ENCODE measurements at places on chromosomes 6 and 20.

GRCh38 chr20:18839507-18840247 lies 26.1 kb downstream of the SCP2D1 start:
- DNase-seq, result no peak

DNA sequence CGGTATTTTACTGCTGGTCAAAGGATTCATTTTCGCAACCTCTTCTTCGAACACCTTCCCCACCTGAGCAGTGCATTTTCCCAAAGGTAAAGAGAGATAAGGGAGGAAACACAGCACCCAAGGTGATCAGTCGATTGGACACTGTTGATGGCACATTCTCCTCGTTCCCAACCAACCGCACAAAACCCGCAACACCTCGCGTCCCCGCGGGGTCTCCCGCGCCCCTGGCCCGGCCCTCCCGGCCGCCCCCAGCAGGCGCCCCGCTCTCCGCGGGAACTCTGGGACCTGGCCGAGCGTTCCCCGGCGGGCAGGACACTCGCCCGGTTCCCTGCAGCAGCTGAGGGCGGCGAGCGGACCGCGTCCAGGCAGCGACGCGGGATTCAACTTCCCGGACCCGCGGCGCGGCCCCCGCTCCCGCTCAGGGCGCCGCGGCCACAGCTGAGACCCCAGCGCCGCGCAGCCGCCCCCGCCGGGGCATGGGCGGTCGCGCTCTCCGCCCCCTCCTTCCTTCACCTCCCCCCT lies 506 bp downstream of the RGS17 start:
- peak; percentile 49 for DNase-seq

GRCh38 chr6:68975064-68975463 lies 340.0 kb downstream of the ADGRB3 start:
- no peak for DNase-seq

DNA sequence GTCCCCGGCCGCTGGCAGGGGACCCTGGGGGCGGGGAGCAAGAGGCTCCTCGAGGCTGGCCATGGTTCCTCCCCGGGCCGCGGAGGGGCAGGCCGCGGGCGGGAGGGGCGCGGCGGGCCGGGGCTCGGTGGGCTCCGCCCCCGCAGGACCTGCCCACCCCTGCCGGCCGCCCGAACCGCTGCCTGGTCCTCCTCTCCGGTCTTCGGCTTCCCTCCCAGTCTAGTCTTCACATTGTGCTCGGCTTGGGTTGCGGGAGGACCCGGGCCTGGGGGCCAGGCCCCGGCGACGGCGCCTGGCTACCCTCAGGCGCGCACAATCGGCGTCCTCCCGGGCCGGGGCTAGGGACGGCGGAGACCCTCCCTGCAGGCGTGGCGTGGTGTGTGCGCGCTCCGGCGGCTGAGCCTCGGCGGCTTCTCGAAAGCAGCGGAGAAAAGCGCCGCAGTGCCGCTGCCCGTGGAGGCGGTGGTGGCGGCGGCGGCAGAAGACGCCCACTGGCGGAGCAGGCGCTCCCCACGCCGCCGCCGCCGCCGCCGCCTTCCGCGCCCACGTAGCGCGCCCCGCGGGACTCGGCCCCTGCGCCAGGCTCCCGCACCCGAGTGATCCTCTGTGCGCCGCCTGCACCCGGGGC lies at the start of gene PDE10A:
TSS of gene PDE10A (minus strand) at position 493 of the 628 bp plus-strand sequence. CDS start at position 63, 430 bp downstream.
- DNase-seq, result peak; percentile 70

DNA sequence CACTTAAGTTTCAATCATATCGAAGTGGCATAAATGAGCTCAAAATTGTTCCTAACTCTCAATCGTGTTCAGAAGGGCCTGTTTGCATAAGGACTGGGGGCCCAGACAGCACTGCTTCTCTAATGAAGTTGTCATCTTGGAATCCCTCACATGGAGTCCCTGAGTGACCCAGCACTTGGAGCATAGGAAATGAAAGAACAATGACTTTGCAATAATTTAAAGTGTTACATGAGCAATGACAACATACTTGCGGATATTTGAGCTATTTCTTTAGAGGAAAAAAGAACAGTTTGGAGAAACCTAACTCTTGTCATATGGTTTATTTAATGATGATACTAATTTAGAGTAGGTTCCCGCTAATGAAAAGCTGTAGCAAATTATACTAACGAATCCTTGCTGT lies 239.9 kb downstream of the TSHZ2 start:
- no peak for DNase-seq

DNA sequence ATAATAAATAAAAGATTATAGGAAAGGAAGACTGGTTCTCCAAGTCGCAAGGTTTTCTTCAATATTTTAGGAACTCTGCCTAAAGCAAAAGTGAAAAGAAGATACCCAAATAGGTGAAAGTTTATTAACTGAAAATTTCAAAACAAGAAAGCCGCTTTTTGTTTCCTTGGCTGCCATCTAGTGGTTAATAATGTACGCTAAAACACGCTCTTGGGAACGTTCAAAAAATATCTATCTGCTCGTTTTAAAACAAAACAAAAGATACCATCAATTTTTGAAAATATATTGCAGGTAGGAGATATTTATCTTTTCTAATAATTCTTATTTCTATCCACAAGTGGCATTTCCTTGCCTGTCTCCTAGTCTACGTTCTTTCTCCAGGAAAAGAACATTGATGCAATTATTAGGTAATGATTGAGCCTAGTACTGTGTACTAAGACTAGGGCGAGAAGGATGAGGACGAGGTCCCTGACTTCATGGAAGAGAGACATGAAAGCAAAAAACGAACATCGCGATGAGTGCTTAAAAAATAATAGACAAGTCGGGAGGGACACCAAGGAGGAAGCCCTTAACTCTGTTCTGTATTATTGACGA lies 97.2 kb downstream of the SPTLC3 start:
- DNase-seq, result peak; percentile 45

GRCh38 chr20:10076126-10077080 lies 41.6 kb downstream of the ANKEF1 start:
- DNase-seq, result no peak

DNA sequence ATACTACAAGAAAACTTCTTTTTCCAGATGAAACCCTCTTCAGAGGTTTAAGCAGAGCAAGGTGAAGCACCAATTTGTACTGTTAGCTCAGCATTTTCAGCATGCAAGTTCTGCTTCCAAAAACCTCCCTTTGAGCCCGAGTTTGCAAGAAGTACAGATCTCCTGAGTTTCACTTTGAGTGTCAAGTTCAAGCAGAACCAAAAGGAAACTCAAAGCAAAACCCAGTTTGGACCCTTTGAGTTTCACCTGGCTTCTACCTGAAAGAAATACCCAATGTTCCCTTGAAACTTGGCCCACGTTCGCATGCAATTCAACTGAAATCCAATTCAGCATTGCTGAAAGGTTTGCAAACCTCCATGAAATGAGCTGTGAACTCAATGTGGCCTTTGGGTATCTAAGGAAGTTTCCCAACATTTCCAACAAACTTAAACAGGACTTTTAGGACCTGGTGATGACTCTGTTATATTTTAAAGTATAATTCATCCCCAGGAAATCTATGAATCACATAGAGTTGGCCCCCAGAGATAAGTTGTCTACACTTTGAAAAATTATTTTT lies 62.9 kb upstream of the HBS1L start:
- no peak for DNase-seq

- DNase-seq, result no peak
Measured at GRCh38 chr6:169930799-169931198, 179.4 kb downstream of the ERMARD start.
